ENCODE measurements at places on chromosomes 13 and 19.

DNA sequence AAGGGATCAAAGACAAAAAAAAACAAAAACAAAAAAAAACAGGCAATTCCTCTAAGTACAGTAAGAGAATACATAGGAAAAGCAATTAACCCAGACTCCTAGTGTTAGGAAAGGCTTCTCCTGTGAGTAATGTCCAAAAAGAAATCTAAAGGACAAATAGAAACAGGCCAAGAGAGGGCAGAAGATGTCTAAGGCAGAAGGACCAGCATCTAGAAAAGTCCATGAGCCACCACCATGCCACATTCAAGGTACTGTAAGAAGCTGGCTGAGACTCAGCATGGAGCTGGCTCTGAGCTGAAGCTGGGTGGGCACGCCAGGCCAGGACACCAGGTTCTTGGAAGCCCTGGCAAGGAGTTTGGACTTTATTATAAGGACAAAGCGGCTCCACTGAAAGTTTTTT is 118.1 kb upstream of the FRY start:
- no peak for DNase-seq

- DNase-seq = no peak
Observed at GRCh38 chr19:30969591-30969990, 379.6 kb downstream of the TSHZ3 start.

DNA sequence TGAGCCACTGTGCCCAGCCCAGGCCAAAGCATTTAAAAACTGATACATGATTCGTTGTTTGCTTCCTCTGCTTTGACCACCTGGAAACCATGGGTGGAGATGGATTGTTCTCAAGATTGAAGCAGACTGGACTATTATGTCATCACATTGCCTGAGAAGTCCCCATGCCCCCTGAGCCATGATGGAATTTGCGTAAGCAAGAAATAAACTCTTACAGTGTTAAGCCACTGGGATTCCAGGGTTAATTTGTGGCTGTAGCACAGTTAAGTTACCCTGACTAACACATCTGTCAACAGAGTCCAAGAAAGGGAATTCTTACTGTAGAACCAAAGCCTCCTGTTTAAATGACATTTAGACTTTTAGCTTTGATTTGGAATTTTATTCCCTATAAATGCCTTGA is 19.4 kb upstream of the DHRS12 start:
- DNase-seq = no peak

GRCh38 chr13:32409561-32410421 is 18.1 kb downstream of the N4BP2L1 start:
- no peak for DNase-seq

- no peak for DNase-seq
Observed at GRCh38 chr13:30789166-30789862, 54.0 kb downstream of the ALOX5AP start.

- no peak for DNase-seq
Observed at GRCh38 chr13:76720821-76721220, 165.4 kb downstream of the KCTD12 start.
